ENCODE measurements at places on chromosomes 7 and 10. TPM values are rescaled to one million over a fixed set of nuclear protein-coding genes. Genes with fewer than 3 reads are reported as not detected.

- no peak for DNase-seq
Measured at GRCh38 chr10:5446390-5446926, 34.1 kb downstream of the NET1 start.

DNA sequence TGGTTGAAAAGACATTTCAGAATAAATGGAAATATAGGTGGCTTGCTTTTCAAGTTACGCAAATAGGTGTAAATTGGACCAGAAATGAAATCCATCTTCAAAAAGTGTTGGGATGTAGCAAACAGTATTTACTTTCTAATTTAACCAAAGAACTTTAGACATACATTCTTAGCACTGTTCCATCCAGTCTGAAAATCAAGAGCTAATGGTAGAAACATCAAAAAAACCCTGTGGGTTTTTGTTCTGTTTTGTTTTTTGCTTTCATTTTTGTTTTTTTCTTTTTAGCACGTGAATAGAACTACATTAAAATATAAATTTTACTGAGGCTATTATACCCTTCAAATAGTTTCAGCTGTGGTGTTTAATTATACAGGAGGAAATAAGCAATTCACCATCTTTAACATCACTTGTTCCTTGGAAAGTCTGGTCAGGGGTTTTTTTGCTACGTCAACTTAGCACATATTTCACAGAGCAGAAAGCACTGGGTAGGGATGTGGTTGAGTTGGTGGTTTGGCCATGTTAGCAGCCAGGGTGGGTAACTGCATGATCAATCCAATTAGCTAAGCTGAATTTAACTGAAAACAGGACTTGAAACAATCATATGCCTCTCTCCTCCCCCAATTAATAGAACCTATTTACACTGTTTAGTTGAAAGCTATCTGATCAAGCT lies 275.4 kb upstream of the PFKP start:
- no peak for DNase-seq

GRCh38 chr7:20539201-20539600 lies 76.3 kb upstream of the ABCB5 start:
- DNase-seq: no peak

- no peak for DNase-seq
Measured at GRCh38 chr7:46725838-46726237, 804.8 kb upstream of the IGFBP3 start.

DNA sequence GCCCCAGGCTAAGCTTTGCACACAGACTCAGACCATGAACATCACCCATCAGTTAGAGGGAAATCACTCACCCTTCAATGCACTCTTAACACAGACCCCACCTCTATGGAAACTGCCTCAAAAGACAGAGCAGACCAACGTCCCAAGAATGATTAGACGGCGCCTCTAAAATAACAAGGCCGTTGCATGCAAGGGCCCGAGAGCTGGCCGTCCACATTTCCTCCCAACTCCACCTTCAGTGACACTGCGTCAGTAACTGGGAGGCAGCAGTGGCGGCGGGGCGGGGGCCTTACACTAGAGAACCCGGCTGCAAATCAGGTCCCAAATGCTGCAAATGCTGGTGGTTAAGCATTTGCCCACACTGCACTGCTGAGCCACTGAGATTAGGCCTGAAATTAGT lies 115.0 kb downstream of the PTPRN2 start:
- no peak for DNase-seq

GRCh38 chr7:121960678-121961077 lies 87.7 kb downstream of the PTPRZ1 start:
- DNase-seq: no peak

The KIF11 gene
- total RNA-seq: 36.5 TPM

The RHOBTB1 gene
- 22.2 TPM for total RNA-seq

All from epithelial cell of proximal tubule (primary cell).